ENCODE measurements at places on chromosomes 6 and 20.

DNA sequence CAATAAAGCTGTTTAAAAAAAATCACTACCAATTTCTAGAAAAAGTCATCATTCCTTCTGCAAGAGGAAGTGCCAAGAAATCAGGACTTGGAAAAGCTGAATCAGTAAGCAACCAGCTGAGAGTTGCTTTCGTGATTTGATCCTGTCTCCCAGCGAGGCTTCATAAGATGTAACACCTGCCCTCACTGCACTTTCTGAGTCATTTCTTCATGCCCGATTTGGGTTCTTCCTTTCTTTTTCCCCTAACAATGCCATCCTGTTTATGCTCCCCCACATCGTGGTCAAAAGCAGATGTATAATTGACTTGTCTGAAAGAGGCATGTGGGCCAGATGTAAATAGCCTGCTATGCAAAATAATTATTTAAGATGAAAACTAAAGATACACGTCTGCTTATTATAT is 52.1 kb downstream of the RIPOR2 start:
- no peak for DNase-seq

- no peak for DNase-seq
Measured at GRCh38 chr6:35191889-35192288, 21.9 kb upstream of the SCUBE3 start.

DNA sequence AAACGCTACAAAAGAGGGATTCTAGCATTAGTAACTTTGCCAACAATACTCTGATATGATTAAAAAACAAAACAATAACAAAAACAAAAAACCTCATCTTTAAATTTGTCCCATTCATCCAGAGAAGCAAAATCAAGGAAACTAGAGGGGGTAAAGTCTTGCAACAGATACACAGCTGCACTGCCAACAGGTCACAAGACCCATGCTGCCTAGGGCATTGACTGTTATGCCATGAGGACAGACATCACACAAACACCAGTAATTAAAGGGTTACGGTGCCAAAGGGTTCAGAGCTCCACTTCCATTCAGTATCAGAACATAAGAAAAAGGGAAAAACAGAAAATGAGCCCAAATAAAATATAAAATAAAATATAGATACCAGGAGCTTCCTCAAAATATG is 1.6 kb downstream of the TBC1D20 start:
- DNase-seq: no peak

DNA sequence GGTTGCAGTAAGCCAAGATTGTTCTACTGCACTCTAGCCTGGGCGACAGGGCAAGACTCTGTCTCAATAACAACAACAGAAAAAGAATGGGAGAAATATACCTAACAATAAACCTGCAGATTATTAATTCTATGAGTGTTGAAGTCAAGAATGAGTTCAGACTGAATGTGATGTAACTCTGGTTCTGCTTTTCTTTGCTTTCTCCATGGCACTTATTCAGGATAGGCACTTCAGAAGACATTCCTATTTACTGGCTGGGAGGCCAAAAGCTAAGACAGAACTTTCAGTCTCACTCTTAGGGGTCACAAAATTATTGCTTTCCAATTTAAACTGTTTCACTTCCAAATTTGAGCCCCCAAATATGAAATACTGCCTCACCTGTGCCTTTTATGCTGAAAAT is 15.7 kb upstream of the PRIM2 start:
- DNase-seq: no peak

All from endodermal cell (in vitro differentiated cells).